ENCODE measurements at places on chromosomes 16 and 17.

DNA sequence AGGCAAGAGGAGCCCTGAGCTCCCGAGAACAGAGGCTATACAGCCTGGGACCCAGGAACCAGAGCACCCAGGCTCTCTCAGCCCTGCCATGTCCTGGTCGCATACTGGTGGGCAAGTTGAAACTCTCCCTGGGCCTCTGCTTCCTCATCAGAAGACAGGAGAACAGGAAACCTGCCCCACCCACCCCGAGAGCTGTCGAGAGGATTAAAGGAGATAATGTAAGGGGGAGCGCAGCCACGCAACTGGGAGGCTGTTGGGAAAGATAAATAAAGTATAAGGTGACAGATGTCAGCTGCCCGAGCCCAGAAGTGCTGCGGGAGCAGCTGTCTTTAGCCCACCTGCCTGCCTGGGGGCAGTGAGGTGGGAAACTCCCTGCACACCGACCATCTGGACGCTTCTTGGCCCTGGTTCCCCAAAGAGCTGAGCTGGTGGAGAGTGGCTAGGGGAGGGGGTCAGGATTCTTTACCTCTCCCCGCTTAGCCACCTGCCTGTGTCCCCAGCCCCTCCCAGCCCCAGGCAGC lies 6.8 kb downstream of the KIF19 start:
- DNase-seq: no peak

DNA sequence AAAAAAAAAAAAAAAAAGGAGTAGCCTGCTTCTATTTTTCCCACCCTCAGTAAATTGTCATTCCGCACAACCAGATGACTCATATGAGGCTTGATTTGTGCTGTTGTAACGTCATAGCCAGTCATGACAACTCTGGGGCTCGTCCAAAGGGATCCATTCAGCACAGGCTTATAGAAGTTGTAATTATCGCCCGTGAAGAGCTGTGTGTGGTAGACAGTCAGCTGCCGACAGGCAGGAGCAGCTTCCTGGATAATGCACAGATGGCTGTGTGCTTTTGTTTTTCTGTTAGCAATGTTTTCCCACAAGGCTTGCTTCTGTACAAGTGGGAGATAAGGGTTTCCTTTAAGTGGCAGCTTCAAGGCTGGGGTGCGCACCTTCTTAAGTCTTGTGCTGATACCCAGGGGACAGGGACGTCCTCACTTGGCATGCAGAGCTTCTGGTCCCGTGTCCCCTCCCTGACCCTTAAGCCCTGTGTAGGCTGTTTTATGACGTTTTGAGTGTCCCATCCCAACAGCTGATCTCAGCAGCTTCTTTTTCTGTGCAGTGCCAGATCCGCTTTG lies 26.0 kb downstream of the SNX29 start:
- DNase-seq: no peak

DNA sequence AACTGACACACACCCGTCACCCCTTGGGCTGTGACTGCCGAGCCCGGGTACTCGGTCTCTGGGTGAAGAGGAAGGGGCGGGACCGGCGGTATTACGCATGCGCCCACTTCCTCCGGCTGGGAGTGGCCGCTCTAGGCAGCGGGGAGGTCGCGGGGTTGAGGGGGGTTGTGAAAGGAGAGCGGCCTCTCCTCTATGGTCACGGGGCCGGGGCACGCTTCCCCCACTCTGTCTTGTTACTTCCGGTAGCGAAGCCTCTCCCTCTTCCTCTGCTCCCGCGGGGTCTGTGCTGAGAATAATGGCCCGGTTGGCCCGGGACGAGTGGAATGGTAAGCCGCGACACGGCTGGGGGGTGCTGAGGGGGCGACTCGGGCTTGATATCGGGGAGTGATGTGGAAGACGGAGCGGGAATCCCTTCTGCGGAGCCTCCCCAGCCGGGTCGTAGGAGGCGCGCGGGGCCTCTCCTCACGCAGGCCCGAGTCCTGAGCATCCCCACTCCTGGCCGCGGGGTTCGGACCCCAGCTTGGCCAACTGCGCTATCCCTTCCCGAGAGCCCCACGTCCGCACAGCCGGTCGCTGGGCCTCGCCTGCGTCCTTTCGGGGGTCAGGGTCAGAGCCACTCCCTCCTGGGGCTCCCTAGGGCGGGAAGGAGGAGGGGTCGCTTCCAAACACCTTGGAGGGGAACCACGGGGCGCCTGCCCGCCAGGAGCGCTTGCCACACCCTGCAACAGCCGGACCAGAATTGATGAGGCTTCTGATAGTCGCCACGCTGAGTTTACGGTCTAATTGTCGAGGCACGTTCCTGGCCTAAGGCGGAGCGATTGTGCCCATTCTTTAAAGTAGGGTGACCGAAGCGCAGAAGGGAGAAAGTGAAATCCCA lies at the start of gene BFAR:
Gene BFAR (plus strand): TSS at position 259 of the 877 bp plus-strand sequence. CDS start 11,396 bp downstream, outside the sequence.
- DNase-seq: peak; percentile 98

DNA sequence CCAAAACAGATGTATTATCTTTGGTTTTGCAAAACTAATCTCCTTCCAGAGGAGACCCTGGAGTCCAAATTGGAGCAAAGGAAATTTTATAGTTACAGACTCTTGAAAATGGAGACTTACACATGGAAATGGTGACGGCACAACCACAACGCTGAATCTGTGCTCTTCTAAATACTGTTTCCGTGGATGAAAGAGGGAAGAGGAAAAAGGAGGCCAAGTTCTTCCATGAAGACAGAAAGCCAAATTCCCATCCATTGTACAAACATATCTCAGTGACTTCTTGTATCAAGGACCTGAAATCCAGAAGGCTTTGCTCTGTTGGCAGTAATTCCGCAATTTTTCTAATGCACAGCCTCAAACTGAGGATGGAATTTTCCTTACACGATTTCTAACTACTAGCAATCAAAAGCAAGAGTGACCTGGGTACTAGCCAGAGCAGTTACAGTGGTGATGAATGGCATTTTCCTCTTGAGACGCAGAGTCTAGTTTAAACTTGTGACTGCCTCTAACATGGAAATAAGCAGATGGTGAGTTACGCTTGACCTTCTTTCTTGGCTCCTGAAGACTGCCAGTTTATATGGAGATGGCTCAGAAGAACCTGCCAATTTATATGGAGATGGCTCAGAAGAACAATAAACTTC lies 38.5 kb downstream of the VPS53 start:
- DNase-seq: no peak

- DNase-seq: no peak
Observed at GRCh38 chr16:17984810-17985209, 351.7 kb downstream of the NPIPA8 start.

GRCh38 chr16:3963203-3963602 lies 82.7 kb upstream of the CREBBP start:
- DNase-seq: no peak

GRCh38 chr16:1049976-1050247 lies 22.6 kb upstream of the SSTR5 start:
- DNase-seq: no peak

- no peak for DNase-seq
Observed at GRCh38 chr17:17897442-17897841, 60.7 kb upstream of the SREBF1 start.

DNA sequence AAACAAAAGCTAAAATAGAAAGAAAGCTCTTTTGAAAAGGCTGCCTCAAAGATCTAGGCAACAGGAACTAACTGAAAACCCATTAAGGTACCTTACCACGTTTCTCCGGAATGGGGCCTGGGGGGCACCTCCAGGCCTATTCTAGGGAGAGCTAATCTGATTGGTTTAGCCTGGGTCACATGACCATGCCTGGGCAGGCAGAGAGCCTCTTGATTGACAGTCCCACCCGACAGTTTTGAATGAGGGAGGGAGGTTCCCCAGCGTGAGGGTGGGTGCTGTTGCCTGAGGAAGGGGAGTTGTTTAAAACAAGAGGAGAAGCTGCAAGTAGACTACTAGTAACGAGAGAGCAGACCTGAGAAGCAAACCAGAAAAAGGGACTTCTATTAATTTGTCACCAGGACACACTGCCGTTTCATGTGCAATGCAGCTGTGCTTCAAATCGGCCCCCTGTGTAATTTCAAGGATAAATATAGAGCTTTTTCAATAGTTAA lies 143.4 kb upstream of the HS3ST2 start:
- no peak for DNase-seq

DNA sequence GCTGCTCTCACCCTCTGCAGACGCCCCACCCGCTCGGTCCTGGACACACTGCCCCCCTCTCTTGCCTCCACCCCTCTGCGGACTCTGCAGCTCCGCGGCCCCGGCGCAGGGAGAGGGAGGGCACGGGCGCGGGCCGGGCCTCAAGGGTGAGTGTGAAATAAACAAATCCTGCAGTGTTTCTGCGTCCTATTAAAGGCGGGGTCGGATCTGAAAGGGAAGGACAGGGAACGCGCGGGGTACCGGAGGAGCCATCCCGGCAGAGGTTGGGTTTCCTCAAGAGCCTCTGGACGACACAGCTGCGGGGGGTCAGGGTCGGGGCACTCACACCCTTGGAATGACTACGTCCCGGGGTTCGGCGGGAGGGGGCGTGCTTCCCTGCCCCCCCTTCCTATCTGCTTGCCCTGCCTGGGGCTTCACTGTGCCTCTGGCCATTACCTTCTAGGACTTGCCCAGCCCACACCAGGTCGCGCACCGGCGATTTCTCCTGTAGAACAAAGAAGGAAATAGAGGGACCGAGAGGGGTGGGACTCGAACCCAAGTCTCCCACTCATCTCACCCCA lies 466 bp upstream of the HSF4 start:
- no peak for DNase-seq

- no peak for DNase-seq
Observed at GRCh38 chr17:896953-897661, 82.5 kb downstream of the NXN start.

- DNase-seq: no peak
Observed at GRCh38 chr16:6861135-6861814, 471.4 kb upstream of the RBFOX1 start.

GRCh38 chr17:52148969-52149351 lies 9.6 kb downstream of the CA10 start:
- DNase-seq: no peak

Data from activated CD4-positive, CD25-positive, alpha-beta regulatory T cell treated with anti-CD3 and anti-CD28 coated beads, Interleukin-2, amount 50 U/mL, for 72 hours (primary cell).